ENCODE measurements at places on chromosomes 3 and 15. TPM values are rescaled to one million over a fixed set of nuclear protein-coding genes. Genes with fewer than 3 reads are reported as not detected.

- no peak for DNase-seq
These were observed 1076.3 kb upstream of the EPHA6 start for GRCh38 chr3:95738045-95738444.

DNA sequence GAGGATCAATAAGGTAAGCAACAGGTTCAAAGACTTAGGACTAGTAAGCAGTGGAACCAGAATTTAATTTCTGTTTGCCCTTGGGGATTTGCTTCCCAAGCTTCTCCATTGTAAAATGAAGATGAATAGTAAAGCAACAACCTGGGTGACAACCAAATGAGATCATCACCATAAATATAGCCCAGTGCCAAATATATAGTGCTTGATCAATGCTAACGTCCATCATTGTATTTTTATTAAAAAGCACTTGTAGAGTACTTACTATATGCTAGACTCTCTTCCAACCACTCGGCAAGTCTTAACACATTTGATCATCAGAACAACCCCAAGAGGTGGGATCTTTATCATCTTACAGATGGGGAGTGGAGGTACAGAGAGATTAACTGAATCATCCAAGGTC lies 51.5 kb upstream of the NMNAT3 start:
- DNase-seq = no peak

DNA sequence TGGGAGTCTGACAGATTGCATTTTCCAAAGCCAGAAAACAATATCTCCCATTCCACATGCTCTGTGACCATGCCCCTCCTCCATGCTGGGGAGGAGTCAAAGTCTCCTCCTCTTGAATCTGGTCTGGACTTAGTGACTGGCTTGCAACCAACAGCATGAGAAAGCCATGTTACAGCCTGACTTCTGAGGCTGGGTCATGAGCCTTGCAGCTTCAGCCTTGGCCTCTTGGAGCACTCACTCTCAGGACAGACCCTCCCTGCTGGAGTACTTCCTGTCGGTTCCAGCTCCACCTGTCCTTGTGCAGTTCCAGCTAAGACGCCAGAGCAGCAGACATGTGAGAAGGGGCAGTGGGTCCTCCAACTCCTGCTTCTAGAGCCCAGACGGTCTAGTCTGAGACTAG lies 49.7 kb upstream of the RBSN start:
- no peak for DNase-seq

DNAH12 gene
- total RNA-seq = 0.31 TPM

GTF2E1 gene
- 7.0 TPM for total RNA-seq

GRCh38 chr3:75272691-75273090 lies 391.4 kb upstream of the FRG2C start:
- DNase-seq = no peak

DNA sequence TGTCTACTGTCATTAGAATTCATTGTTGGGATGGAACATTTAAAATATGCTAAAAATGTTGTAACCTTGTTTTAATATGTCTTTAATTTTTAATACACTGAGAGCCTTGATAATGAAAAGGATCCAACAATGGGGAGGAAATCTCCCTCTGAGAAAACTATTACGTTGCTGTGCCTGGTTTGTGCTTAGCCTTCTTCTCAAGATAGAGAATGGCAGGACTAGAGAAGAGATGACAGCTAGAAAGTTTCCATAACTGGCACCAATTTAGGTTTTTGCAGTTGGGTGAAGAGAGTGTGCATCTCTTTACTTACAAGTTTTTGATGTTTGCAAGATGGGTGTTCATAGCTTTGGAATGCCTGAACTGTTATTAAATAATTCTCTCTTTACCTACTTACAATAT lies 42.6 kb upstream of the NANOGP8 start:
- DNase-seq = no peak

- DNase-seq = no peak
These were observed 4.0 kb upstream of the U2SURP start for GRCh38 chr3:142997330-142997729.

GRCh38 chr3:115077501-115078250 lies 69.4 kb downstream of the ZBTB20 start:
- DNase-seq = no peak

DNA sequence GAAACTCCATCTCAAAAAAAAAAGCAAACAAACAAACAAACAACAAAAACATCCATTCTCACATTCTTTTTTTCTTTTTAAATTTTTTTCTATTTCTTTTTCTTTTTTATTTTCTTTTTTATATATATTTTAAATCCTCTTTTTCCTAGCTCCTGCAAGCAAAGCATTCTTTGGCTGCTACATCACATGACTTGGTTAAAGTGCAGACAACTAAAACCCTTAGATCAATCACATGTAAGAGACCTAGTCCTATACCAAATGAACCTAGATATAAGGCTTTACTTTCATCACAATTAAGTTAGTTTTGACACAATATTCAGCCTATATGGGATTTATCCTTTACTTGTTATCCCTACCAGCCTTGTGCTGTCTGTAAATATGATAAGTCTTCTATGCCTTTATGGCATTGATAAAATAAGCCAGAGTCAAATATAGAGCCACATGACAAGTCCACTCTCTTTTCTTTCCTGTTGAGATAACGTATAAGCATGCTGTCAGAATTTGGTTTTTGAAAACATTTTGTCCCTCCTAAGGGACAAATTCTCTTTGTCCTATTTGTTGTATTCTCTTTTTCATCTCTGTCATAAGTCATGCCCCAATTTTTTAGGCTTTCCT lies 11.3 kb downstream of the UBR1 start:
- no peak for DNase-seq

OXTR gene
- total RNA-seq = 0.56 TPM

DAZL gene
- not detected for total RNA-seq

GRCh38 chr15:85955501-85956391 lies 123.9 kb upstream of the AGBL1 start:
- DNase-seq = no peak

DNA sequence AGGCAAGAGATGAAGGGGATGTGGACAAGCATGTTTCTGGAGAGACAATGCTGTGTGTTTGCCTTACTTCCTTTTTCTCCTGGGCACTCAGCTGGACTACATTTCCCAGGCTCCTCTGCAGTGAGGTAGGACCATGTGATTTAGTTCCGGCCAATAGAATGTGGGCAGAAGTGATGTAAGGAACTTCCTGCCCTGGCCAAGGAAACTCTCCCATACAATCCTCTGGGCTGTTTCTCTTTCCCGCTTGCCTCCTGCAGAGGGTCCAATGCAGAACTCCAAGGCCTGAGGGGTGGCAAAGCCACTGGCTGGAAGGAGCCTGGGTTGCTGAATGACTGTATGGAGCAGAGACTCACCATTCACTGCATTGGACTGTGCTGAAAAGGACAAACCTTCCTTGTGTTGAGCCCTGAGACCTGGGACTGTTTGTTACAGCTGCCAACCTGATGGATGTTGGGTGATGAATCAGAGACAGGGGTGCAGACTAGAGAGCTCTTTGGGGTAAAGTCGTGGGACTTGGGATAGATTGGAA lies 82.7 kb upstream of the SLC6A6 start:
- DNase-seq = no peak

LPP gene
- total RNA-seq = 302 TPM

DNA sequence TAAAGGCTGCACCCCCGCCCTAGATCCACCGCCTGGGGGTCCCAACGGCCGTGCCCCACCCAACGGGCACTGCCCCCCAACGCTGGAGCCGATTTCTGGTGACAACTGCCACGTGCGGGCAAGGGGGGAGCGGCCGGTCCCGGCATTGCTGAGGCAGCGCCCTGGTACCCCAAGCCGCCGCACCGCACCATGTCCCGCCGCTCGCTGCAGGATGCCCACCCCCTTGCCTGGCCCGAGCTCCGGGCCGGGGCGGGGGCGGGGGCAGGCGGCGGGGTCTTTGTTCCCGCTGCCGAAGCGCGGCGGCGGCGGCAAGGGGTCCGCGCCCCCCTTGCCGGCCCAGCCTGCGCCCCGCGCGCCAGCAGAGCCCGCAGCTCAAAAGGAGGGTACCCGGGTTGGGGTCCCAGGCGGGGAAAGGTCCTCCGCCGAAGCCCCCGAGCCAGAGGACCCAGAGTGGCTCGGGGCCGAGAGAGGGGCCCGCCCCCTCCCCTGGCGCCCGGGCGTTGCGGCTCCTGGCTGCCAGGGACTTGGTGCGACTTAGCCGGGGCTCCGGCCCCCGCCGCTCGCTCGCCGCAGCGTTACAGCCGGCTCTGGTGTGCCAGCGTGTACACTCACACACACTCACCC lies 678 bp downstream of the SEMA7A start:
- DNase-seq = no peak

PDCD10 gene
- 66.8 TPM for total RNA-seq

TMC3 gene
- total RNA-seq = not detected

DNA sequence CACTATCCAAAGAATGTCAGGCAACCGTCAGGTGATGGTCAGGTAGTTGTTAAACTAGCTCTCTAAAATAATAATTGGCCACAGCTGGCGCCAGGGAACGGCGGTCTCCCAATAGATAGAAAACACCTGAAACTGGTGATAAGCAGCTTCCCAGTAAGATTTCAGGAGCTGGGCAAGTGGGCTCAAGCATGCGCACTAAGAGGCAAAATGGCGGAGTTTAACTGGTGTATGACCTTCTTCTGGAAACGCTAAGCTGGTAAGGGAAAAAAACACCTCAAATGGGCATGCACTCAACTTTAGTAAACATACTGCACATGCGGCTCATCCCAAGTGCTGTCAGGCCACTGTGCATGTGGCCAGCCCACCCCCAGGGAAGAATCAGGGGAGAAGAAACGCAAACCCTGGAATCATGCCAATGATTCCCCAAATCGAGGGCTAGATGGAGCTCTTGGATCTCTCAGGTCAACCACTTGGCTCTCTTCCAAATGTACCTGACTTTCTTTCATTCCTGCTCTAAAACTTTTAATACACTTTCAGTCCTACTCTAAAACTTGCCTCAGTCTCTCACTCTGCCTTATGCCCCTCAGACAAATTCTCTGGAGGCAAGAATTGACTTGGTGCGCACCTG lies 195.0 kb downstream of the ZNF621 start:
- no peak for DNase-seq

GOLGA6L25 gene
- total RNA-seq = not detected

- DNase-seq = no peak
These were observed 23.0 kb upstream of the FURIN start for GRCh38 chr15:90845201-90845949.

GATA2 gene
- 4.2 TPM for total RNA-seq

GRCh38 chr15:74823324-74823723 lies 3.1 kb upstream of the CPLX3 start:
- no peak for DNase-seq

- no peak for DNase-seq
These were observed 832 bp upstream of the CACNA1D start for GRCh38 chr3:53493595-53493962.

- DNase-seq = no peak
These were observed 50.0 kb upstream of the ARHGEF26 start for GRCh38 chr3:154071146-154071545.

- DNase-seq = no peak
These were observed at the start of the genes ATXN7 and THOC7 for GRCh38 chr3:63863150-63864007. ATXN7 (plus strand) TSS chr3:63863867; CDS start chr3:63912599, 48,732 bp downstream. THOC7 (minus strand) TSS chr3:63863805; CDS start chr3:63863790, 15 bp downstream.

DNA sequence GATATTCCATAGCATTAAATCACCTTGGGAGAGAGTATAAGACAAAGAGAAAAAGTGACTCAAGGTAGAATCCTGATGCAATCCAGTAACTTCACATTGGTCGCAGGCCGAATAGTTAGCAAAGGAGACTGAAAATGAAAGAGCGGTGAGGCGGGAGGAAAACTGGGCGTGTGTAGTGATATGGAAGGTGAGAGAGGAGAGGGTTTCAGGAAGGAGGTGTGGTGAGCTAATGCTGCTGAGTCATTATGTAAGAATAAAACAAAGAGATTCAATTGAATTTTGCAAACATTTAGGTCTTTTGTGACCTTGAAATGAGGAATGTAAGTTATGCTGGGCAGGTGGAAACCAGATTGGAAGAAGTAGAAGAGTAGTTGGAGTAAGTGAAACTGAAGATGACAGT lies 235.3 kb downstream of the C3orf38 start:
- DNase-seq = no peak

DNA sequence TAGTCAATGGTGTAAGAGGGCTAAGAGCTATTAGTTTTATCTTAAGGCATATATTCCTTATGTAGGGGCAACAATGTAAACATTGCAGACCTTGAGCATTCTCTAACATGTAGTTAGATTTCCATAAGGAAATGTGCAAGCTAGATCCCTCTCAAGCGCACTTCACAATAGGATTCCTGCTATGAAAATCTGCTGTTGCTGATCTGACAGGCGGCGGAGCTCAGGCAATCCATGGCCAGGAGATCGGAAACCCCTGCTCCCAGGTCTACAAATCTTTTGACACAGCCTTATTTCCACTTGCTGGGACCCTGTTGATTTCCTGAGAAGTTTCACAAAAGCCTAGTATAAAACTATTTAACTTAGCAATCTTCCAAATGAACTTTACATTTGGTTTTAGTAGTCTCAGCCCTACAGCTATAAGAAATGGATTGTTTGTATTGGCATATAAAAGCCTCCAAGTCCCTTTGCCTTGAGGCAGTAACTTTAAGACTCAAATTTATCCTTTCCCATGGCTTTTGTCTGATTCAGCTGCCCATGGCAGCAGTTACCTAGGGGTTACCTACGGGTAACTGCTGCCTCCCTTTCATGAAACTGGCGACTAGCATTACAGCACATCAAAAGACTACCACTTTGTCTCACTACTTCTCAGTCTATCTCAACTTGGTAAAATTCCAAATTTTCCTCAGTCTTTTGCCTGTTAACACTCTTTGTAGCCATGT lies 22.7 kb downstream of the TRA2B start:
- no peak for DNase-seq

- no peak for DNase-seq
These were observed 58.7 kb downstream of the CHSY1 start for GRCh38 chr15:101193120-101193644.

DNA sequence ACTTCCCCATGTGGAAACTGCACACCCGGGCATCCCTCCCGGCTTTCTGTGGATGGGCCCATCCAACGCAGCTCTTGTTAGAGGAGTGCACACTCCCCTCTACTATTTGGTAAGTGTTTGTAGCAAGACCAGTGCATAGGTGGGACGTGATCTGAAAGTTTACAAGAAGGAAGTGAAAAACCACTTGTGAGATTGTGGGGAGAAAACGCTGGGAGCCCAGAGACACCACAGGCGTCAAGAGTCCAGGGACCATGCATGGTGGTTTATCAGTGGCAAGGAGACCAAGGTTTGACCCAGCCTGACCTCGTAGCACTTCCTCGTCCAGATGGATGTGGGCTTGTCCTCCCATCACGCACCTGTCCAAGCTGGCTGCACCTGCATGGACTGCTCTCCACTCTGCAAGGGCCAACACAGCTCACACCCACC lies 51.6 kb downstream of the ATP10A start:
- DNase-seq = no peak

NANOGP8 gene
- 0.82 TPM for total RNA-seq

Data from omental fat pad (tissue), 4 donors.